ENCODE measurements at places on chromosomes 1 and 21.

DNA sequence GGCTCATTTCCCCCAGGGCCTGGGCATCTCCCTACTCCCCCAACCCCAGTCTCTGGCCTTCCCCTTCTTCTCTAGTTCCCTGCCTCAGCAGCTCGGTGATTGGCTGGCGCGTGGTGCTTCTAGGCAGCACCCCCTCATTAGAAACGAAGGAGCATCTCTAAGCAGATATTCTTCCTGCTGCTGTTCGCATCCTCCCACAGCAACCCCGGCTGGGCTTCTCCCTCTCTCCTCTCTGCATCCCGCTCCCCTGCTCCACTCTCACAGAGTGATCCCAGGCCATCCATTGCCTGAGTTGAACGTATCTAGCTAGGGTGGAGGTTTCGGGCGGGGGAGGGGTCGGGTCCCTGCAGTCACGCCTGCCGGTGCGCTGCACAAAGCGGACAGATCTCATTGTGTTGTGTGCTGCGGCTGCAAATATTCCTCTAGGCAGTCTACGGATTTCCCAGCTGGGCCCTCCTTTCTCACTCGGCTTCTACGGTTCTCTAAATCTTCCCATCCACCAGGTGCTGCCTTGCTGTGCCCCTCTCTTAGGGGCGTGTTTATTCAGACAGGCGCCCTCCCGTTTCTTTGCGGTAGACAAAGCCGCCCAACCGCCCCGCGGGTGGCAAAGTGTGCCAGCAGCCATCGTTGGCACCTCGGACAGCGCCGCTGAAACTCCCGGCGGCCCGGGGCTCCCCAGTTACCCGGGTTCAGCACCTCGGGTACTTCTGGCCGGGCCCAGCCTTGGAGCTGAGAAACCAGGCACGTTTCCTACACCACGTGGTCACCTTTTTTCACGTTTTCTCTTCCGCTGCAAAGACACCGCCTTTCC, 2.2 kb downstream of the CACNA1E start:
- no peak for DNase-seq

DNA sequence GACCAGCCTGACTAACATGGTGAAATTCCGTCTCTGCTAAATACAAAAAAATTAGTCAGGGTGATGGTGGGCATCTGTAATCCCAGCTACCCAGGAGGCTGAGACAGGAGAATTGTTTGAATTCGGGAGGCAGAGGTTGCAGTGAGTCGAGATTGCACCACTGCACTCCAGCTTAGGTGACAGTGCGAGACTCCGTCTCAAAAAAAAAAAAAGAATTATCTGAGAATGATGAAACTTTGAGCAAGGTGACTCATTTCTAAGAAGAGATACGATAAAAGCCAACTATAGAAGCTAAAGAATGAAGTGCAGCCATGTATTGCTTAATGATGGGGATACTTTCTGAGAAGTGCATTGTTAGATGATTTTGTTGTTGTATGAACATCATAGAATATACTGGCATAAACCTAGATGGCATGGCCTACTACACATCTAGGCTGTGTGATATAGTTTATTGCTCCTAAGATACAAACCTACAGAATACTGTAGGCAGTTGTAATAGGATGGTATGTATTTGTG, 64.7 kb downstream of the SNRPE start:
- no peak for DNase-seq

- DNase-seq, result no peak
Observed at GRCh38 chr1:219472596-219472995, 140.3 kb downstream of the ZC3H11B start.

DNA sequence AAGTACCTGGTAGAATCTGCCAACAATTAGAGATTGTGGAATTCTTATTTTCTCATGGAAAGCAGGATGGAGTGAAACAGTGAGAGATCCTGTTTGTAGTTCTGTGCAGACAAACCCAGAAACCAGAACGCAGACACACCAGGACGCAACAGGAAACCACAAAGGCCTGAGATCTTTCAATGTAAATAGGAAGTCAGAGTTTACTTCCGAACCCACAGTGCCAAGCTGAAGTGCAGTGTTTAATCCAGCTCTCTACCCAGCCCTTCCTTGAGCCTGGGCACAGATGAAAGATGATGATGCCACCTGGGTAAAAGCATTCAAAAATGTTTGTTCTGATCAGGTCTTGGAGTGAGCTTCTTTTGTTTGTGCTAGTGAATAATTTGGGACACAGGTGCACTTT, 244.2 kb upstream of the HOOK1 start:
- no peak for DNase-seq

DNA sequence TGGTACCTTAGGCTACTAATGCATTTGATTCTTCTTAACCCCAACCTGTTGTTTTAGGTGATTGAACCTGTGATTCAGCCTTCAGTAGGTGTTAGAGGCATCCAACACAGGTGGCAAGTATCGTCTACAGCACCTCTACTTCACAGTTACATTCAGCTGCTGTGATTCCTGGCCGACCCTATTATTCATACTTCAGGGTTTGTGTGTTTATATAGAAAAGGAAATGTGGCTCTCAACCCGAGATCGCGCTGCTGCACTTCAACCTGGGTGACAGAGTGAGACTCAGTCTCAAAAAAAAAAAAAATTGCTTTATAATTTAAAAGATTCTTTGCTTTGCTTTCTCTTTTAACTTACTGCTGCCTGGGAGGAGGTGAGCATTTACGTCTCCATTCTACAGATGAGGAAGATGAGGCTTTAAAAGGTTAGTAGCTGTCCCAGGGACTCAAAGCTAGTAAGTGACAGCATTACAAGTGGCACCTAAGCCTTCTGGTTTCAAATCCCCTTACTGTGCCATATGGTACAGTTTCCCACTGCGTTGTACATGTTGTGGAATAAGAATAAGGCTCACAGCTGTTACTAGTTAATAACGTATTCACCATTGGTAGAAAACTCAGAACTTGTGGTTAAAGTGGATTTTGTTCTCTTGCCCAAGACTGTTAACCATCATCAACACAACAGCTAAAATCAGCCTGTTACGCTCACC, 9.9 kb upstream of the GPR25 start:
- no peak for DNase-seq

- DNase-seq, result no peak
Observed at GRCh38 chr1:27475720-27476119, 14.2 kb downstream of the WASF2 start.

GRCh38 chr21:26110715-26111114, 59.9 kb downstream of the APP start:
- DNase-seq, result no peak

- no peak for DNase-seq
Observed at GRCh38 chr1:156847591-156848460, 11.1 kb downstream of the INSRR start.

DNA sequence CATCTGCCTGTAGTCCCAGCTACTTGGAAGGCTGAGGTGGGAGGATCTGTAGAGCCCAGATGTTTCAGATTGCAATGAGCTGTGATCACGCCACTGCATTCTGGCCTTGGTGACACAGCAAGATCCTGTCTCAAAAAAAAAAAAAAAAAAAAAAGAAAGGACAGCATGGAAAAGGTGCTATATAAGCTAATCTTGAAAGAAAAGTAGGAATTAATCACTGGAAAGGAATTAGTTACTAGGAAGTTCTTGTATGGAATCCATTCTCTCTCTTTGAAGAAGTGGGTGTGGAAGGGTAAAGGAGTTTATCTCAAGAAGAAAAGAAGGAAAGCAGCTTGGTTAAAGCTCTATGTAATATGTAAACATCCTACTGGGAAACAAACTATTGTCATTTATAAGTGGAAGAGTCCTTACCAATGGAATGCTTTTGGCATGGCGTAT, 339.2 kb downstream of the DPYD start:
- DNase-seq, result no peak

DNA sequence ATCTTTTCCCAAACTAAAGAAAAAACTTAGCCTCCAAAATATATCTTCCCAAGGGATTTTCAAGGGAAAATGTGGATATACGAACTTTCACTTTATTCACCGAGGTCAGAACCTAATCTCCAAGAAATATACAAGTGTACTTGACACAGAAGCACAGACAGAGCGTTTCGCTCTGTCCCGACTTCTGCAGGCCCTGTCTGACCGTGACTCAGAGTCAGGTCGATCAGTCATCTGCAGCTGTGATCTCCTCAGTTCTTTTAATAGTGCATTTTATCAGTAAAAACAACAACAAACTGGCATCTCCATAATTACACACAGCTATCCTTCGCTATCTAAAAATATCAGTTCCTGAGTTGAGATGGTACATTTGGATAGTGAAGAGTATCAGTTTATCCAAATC, 226.6 kb downstream of the TM2D1 start:
- no peak for DNase-seq

GRCh38 chr1:187641015-187641414, 812.3 kb downstream of the PLA2G4A start:
- no peak for DNase-seq

DNA sequence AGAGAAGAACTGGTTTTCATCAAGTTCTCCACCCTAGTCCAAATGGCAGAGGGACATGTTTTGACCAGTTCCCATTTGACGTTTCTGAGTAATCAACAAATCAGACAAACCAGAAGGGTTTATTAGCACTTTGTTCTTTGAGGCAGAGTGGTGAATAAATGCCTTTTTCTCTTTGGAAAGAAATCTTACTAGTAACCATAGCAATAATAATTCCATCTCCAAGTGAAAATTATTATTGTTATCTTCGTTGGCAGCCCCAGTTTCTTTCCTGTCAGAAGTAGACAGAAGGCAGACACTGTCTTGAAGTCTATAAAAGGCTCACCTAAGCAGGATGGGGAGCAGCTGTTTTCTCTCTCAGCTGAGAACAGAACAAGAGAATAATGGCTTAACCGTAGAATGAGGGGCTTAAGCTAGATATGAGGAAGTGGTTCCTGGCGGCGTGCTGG, 391.6 kb downstream of the PBX1 start:
- DNase-seq, result no peak

- no peak for DNase-seq
Observed at GRCh38 chr1:28127617-28128257, 39.3 kb upstream of the EYA3 start.

GRCh38 chr1:98316286-98316905, 345.1 kb upstream of the SNX7 start:
- DNase-seq, result no peak

GRCh38 chr1:20873311-20873710, 86.2 kb upstream of the HP1BP3 start:
- no peak for DNase-seq

DNA sequence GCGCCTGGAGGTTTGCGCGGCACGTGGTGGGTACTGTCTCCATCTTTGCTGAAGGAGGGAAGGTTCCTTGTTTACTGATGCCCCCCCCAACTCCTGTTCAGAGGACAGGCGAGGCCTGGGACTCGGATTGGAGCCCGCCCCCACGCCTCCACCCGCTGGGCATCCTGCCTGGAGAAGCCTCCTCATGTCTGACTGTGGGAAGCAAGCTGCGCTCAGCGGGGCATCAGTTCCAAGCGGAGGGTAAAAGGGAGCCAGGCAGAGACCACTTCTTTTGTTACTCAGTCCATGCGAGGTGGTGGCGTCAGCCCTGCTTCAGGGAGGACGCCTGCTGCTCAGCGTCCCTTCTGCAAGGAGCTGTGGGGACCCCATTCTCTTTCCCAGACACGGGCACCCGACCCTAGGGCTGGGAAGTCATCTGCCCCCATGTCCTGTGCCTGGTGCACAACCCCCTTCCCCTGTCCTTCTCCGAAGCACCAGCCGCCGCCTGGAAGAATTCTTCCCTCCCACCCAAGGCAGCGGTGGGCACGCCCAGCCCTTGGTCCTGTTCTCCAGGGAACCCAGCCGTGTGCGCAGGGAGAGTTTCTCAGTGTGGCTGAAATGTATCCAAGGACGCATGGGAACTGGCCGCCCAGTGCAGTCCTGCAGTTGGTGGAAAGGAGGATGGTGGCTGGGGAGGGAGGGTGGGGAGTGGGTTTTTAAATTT, 414.0 kb downstream of the CAMTA1 start:
- no peak for DNase-seq

DNA sequence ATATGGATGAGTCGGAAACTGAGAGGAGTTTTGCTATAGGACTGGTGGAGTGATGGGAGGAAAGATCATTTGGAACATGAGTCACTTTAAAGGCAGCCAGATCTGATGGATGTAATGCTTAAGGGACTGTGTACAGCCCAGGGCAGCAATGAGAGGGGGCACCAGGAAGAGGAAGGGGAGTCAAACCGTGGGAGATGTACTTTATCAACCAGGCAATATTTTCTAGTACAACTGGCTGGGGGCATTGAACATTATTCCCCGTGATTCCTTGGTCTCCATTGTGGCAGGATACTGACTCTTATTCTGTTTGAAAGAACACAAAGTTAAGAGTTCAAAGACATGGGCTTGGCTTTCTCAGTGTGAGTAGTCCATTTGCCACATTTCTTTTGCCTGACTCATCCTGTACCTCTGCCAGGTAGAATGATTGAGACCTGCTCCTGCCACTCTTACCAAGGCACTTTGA, 268.2 kb upstream of the NR5A2 start:
- no peak for DNase-seq

GRCh38 chr1:28395181-28395580, 25.6 kb downstream of the PHACTR4 start:
- DNase-seq, result no peak

- DNase-seq, result no peak
Observed at GRCh38 chr1:168514455-168514854, 29.3 kb downstream of the XCL2 start.

- DNase-seq, result no peak
Observed at GRCh38 chr1:78716186-78716585, 66.6 kb downstream of the IFI44 start.

- DNase-seq, result no peak
Observed at GRCh38 chr1:179925922-179926849, 28.4 kb upstream of the CEP350 start.

- no peak for DNase-seq
Observed at GRCh38 chr1:12285496-12286143, 55.8 kb downstream of the VPS13D start.

GRCh38 chr1:41672173-41672572, 187.7 kb upstream of the EDN2 start:
- DNase-seq, result no peak

DNA sequence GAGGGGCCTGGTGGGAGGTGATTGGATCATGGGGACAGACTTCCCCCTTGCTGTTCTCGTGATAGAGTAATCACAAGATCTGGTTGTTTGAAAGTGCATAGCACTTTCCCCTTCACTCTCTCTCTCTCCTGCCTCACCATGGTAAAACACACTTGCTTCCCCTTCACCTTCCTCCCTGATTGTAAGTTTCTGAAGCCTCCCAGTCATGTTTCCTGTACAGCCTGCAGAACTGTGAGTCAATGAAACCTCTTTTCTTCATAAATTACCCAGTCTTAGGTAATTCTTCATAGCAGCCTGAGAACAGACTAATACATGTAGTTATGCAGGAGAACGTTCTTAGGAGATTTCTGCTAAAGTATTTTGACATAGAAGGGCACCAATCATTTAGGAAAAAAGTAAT, 59.9 kb upstream of the FBXO28 start:
- no peak for DNase-seq

DNA sequence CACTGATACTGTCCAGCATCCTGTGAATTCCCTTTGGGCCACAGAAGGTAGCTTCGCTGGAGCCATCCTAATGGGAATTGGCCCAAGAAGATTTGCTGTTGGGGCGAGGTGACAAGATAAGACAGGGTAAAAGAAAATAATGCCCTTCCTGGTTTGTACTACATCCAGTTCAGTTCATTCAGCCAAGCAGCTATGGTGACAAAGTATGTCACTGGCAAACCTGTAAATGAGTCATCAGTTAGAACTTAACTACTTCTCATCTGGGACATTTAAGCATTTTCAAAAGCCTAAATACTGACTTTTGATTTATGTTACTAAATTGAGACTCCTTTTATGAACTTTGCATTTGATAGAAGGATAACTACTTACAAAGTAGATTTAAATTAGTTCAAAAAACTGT, 54.2 kb downstream of the WDR64 start:
- DNase-seq, result no peak

All from activated T-cell treated with anti-CD3 and anti-CD28 coated beads for 24 hours (primary cell).